ENCODE measurements at places on chromosomes 1 and 21.
A peak's percentile ranks its signal among the peaks of the same experiment; 100 is the strongest.

- no peak for DNase-seq
These were observed 186.3 kb upstream of the BRINP3 start for GRCh38 chr1:190663962-190664361.

DNA sequence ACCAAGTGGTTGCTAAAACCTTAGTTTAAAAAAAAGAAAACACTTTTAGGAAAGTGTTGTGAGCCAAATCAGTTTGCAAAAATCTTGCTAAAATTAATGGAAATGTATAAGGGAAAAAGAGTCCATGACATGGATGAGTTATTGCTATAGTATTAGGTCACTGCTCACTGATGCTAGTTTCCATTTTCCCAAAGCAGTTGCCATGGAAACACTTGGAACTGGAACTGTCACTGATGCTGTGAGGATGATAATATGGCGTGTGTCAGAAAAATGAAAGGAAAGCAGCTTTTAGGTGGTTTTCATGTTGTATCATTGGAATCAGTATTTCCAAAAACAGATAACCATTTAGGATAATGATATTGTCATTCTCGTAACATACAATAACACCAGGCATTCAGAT is 104.4 kb downstream of the PHTF1 start:
- DNase-seq, result no peak

GRCh38 chr1:64881281-64881680 is 85.1 kb downstream of the JAK1 start:
- DNase-seq, result no peak

DNA sequence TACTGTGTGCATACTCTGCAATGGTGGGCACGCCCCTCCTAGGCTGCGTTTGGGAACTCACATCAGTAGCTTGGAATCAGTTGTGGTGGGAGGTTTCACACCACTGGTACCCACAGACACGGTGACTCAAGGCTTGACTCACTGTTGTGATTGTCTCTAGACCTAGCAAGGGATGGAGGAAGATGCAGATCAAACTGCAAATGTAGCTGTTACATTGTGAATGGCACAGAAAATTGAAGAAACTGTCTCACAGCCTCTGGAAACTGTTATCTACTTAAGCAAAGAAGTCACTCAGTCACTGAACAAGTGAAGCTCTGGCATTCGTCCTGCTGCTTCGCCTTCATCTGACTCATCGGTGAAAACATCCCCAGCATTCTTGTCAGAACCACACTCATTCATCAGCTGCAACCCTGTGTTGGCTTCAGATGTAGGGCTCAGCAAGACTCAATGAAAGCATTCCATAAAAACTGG is 59.5 kb downstream of the POFUT2 start:
- no peak for DNase-seq

DNA sequence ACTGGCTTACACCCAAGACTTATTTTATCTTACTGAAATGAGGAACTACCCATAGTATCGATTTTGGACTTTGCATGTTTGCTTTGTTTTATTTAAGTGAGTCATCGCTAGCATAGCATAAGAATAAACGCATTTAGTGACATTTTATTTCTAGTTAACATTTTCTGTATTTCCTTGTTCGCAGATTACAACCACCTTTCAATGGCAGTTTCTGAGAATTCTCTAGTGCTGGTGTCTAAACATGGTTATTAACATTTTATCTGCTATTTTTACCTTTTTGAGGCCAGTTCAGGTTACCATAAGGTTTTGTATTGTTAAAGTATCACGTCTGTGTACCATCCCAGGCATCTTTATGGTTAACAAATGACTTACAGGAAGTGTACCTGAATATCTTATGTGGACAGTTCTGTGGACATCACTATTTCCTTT is 24.5 kb downstream of the EEIG2 start:
- no peak for DNase-seq

DNA sequence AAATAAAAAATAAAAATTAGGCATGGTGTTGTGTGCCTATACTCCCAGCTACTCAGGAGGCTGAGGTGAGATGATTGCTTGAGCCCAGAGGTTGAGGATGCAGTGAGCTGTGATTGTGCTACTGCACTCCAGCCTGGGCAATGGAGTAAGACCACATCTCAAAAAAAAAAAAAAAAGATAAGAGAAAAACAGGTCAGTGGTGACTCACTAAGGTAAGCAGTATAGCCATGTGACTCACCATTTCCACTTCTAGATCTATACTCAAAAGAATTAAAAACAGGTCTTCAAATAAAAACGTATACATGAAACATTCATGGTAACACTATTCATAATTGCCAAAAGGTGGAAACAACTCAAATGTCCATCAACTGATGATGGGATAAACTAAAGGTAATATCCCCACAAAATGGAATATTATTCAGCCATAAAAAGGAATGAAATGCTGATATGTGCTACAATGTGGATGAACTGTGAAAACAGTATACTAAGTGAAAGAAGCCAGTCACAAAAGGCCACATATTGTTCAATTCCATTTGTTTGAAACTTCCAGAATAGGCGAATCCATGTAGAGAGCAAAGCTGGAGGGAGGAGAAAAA is 75.1 kb downstream of the ZNF281 start:
- DNase-seq, result no peak

DNA sequence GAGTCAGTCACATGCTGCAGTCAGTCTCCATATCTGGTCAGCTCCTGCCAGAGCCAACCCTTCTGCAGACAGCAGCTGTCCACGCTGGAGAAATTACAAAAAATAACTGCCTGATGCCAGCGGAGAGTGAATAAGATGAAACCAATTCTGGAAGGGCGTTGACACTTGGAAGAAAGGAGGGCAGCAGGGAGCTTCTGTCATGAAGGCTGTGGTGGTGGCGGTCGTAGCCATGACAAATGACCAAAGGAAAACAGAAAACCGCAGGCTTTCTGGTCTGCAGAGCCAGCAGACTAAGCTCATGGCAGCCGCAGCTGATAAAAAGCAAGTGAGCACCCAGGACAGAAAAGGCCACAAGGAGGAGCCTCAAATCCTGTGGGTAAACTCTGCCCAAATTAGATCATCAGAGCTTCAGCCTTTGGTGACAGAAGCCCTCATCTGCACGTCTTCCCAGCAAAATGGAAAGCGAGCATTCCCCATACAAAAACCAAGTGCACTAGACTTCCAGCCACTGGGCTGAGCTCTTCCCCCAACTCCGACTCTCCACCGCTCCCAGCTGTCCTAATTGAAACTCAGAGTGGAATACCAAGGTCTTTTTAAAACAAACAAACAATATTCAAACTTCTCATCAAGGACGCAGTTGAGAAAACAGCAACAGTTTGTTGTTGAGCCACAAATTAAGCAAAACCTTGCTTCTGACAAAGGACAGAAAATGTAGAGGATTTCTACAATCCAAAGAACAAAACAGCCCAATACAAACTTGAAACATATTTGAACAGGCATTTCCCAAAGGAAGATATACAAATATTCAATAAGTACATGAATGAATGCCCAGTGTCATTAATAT is 28.7 kb downstream of the RSPH1 start:
- DNase-seq, result no peak

DNA sequence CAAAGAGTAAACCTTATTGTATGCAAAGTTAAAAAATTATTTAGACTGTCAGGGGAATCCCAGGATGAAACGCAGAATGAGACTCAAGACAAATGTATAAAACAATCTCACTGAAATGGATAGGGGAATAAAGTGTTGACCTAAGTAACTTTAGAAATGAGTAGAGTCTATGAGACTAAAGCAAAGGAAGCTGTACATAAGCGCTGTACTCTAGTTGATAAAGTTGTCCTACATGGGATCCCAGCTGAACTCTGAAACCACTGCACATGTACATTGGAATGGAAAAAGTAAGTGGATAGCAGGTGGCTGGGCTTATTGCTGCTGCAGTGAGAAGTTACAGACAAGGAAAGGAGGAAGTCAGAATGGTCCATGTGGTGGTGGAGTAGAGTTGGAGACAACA is 18.7 kb downstream of the MMEL1 start:
- DNase-seq, result no peak

GRCh38 chr1:26121854-26122773 is 10.5 kb downstream of the PDIK1L start:
- no peak for DNase-seq

DNA sequence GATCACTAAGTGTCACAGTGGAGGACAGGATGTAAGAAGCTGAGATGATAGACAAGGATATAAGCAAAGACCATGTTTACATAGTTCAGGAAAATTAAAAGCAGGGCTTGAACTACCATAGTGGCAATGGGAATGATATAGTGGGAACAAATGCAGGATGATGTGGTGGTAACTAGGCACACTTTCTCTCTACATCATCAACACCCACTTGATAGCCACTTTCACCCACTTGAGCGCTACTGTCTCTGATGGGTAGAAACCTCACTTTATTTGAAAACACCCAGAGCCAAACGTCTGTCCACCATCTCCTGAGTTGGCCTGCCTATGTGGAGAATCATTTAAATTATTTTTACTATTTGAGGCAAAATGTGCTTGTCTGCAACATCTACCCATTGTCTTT is 305.0 kb upstream of the ST6GALNAC5 start:
- DNase-seq, result no peak

DNA sequence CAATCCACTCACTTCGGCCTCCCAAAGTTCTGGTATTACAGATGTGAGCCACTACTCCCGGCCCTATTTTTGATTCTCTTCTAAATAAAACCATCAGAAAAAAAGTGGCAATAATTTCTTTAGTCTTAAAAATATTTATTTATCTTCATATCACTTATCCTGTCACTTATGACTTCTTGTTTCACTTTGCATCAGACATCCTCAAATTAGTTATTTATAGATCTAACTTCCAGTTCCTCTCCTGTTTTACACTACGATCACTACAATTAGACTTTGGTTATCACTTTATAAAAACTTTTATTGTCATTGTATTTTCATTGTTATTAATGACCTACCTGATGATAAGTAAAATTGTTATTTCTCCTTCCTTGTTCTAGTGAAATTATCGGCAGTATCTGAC is 783.4 kb upstream of the BRINP3 start:
- DNase-seq, result no peak

GRCh38 chr1:109773900-109774485 is 10.3 kb upstream of the EPS8L3 start:
- DNase-seq, result no peak

DNA sequence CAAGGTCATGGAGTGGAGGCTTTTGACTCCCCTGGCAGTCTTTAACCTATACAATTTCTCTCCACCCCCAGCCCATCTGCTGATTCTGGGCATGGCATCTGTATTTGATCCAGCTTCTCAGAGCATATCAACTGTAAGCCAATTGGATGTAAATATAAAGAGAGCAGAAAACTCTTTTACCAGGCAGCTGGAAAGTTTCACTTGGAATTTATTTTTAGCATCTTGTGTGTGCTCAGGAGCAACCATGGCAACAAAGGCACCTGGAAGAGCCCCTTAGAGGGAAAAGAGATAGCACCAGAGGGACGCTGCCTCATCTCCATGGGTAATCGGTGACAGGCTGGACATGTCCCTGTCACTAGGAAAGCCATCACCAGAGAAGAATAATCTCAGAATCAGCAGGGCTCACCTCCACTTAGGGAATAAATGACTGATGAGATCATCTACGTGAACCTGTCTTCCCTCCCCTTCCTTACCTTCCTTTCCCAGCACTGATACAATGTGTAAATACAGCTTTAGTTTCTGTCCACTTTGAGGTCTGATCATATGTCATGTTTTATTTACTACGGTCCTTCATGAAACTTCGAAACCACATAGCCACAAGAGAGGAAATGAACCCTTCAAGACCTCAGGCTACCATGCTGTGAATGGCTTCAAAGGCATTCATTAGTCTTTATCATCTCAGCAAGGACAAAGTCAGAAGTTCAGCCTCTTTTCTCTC is 25.3 kb upstream of the SIPA1L2 start:
- DNase-seq, result no peak

DNA sequence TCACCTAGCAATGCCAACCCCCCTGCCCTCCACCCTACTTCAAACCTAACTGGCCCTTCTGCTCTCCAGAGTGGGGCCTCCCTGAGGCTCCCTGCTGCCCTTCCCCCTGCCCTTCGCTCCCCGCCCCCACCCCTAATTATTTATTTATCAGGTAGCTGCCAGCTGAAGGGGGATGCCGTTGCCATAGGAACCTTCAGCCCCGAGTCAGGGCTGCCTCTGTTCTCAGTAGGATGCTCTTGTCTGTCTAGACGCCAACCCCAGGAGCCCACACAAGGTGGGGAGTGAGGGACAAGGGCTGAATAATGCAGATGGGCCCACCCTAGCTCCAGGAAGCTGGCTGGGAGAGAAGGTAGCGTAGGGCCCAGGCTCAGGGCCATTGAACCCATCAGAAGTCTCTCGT is 41.1 kb downstream of the NKAIN1 start:
- no peak for DNase-seq

DNA sequence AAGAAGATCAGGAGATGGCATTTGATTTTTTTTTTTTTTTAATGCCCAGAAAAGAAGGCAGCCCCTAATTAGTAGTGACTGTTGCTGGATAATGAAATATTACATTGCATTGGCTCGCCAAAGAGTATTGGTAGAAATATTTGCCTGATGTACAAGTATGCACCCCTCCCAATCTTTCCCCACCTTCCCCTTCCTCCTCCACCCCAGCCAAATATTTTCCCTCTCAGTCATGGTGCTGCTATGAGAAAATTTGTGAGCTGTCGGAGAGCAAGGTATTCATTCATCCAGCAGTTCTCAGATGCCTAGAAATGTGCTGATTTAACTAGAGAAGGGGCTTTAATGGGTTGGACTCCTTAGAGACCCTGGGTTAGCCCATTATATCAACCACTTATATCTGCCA is 50.5 kb upstream of the IKBKE start:
- DNase-seq, result no peak

GRCh38 chr1:212482006-212482636 is 49.4 kb downstream of the NENF start:
- DNase-seq, result no peak

- no peak for DNase-seq
These were observed 27.5 kb downstream of the RGS8 start for GRCh38 chr1:182656842-182657397.

DNA sequence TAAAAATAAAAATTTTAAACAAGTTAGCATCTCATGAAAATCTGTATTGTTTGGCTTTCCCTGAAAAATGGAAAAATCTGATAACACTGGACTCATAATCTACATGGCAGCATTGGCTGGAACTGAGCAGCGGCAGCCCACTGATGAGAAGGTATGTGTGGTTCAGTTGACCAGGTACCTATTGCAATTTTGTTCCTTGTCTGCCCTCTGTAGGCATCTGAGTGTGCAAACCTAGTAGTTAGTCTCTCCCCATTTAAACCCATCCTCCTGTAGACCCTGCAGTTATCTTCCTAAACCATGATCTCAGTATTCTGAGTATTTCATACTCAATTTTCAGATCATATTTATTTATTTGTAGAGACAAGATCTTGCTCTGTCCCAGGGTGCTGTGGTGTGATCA is 59.4 kb upstream of the SERBP1 start:
- DNase-seq, result no peak

GRCh38 chr21:31537872-31538576 is 121.5 kb upstream of the SOD1 start:
- no peak for DNase-seq

GRCh38 chr1:150567717-150568593 is 11.5 kb downstream of the MCL1 start:
- DNase-seq, result peak; percentile 75

DNA sequence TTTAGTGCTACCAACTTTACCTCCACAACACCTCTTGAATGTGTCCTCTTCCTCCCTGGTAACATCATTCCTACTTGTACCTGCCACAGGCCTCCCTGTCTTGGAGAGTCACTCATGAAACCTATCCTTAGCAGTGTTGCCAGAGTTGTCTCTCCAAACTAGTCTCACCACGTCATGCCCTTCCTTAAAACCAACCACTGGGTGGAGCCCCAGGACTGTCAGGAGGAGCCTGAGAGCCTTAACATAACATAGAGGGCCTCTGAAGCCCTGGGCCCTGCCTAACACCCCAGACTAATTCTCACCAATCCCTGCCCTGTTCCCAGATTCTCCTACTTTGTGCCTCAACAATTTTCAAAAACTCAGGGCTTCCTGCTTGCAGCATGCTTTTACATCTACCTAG is 65.3 kb downstream of the ZNF697 start:
- no peak for DNase-seq
